ENCODE measurements at places on chromosomes 5 and 9. TPM values are rescaled to one million over a fixed set of nuclear protein-coding genes. Genes with fewer than 3 reads are reported as not detected.

DNA sequence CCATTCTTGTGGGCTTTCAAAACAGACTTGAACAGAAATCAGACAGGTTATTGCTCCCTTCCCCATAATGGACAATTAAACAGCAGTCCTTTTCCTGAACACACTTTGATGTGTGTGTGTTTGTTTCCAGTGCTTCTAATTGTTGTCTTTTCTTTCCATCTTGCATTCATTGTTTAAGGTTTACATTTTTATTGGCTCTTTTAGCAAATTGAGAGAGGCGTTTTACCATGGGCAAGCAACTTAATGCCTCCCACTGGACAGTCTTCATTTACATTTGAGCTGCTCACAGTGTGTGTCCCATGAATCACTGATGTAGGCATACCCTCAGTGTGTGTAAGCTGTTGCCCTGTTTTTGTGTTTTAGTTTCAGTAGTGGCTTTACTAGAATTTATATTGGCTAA lies 25.0 kb downstream of the WDR36 start:
- DNase-seq = no peak

DNA sequence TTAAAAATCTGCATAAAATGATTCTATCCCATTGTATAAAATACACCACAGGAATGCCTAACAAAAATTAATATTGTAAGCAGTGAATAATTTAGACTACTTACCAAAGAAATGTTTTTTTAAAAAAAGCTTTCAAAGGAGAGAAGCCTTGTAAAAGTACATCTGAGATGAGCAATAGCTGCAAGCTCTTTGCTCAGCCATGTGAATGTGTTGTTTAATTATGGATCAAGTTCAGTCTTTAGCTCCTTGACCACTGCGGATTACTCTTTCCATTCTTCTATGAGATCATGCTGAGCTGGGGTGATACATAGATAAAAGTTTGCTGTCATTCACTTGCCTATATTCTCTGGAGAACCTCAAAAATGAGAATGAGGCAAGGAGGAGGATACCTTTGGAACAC lies 782.4 kb upstream of the ZNF608 start:
- DNase-seq = no peak

- no peak for DNase-seq
Measured at GRCh38 chr9:134182554-134183085, 18.3 kb upstream of the RNU6ATAC start.

DNA sequence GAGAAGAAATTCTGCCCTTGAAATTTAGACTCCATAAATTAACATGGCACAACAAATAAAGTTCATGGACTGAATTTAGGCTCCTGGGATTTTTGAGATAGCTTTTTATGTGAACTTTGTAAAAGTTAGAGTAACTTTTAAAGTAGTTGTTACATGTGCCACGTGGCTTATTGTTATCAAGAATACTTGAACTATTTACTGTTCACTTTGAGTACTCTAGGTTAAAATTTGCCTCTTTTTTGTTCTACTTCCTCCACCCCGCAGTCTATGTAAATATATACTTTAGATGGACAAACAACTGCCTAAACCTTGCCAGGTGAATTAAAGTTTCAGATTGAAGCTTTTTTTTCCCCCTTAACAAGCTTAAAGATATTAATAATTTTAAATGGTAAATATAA lies 457.9 kb downstream of the RAB3C start:
- DNase-seq = no peak

DNA sequence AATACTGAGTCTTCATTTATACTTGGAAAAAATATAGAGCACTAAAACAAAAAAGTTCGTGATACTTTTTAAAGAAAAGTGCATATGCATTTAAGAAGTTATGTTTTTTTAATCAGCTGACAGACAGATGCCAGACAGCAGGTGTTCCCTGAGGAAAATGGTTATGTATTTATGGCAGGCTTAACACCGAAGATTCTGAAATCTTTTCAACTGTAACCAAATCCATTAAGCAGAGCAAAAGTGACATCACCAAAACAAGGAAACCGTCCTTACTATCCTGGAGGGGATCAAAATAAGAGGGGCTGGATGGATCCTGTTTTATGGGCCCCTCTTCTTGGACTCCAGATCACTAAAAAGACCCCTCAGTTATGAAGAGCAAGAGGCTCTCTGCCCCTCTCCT lies 404.9 kb upstream of the ADAMTS16 start:
- DNase-seq = no peak

GRCh38 chr9:69175486-69175885 lies 1.4 kb downstream of the TJP2 start:
- DNase-seq = no peak

- DNase-seq = peak; percentile 48
Measured at GRCh38 chr9:76873056-76873792, 32.7 kb downstream of the PRUNE2 start.

FOXD4 gene
- total RNA-seq = 0.21 TPM

TXNDC15 gene
- 26.1 TPM for total RNA-seq

IFNA21 gene
- total RNA-seq = not detected

Data from WTC11 (cell line).